T follicular helper cell (primary cell): ENCODE measurements at places on chromosomes 2 and 18.
A peak's percentile ranks its signal among the peaks of the same experiment; 100 is the strongest.

DNA sequence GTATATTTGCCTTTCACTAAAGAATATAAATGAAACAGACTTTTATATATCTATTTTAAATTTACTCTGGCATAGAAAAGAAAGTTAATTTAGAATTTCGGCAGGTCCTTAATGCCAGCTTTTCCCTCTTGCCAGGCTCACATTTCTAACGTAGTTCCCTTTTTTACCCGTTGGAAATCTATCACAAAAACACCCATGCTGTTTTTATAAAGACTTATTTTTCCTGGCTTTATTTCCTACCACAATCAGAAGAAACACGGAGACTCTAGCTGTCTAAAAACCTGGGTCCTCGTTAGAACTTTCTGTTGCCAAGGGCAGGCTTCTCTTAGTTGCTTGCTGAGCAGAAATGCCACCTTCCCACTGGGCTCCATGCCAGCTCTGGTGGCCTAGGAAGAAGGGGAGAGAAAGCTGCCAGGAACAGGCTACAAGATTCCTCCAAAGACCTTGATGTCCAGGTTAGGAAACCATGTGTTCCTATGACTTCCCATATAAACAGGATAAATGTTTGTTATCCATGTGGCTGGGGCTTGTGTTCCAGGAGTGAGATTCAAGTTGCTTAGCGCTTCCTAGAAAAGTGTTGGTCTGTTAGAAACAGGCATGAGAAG lies 17.8 kb upstream of the TMEM18 start:
- no peak for DNase-seq

- DNase-seq, result no peak
Measured at GRCh38 chr18:22974001-22974400, 40.9 kb downstream of the RBBP8 start.

DNA sequence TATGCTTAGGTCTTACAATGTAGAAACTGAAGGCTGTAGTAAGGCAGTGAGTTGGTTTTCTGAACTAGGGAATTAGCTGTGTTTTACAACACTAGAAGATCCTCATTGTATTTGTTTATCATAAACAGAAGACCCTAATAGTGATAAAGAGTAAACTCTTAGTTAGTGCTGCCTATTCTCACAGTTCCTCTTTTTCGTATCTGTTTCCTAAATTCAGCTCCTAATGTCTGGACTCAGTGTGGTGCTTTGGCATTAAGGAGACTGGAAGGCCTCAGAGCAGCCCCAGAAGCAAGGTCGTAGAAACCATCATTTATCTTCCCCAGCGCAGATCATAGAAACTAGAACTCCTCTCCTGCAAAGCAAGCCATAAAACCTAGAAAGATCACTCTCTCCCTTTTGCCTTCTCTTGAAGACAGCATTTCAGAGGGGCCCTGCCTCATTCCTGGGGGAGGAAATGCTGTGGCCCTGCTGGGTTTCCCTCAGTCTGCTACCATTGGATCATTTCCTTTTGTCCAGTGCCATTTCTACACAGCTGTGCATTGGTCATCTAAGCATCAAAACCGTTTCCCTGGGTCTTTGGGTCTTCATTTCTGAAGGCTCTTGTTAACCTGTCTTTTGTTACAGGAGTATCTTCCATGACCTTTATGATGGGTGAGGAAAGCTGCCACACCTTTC lies 4.7 kb downstream of the ACP1 start:
- DNase-seq, result no peak

DNA sequence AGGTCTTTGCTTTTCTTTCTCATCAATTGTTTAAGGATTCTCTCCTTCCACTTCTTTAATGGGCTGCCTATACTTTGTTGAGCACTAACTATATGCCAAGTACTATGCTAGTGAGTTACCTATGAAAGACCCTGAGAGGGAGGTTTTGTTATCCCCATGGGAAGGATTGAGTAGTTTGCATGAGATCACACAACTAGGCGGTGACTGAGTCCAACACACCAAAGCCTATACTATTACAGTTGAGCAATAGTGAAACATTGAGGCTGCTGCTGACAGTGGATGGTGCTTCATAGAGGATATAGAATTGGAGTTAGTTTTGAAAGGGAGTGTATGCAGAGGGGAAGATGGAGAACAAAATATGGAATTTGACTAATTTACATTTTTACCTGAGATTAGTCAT lies 15.8 kb downstream of the NABP1 start:
- no peak for DNase-seq

DNA sequence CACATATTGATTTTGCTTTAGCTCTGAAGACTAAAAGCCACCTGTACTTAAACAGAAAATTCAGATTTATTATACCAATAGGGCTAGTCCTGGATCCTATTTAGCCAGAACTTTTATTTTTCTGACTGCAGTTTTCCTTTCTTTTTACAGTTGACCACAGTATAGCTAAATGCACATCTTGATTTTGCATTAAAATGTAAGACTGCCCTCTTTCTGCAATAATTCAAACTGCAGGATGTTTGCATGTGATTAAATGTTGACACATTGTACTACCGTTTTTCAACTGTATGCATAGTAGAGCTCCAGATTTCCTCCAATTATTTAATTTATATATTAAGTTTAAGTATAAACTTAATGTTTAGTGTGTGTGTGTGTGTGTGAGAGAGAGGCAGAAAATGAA lies 1262.9 kb downstream of the SUCLG1 start:
- no peak for DNase-seq

- DNase-seq, result no peak
Measured at GRCh38 chr2:85737961-85738360, 15.8 kb upstream of the ATOH8 start.

GRCh38 chr2:143759455-143759854 lies 630.2 kb downstream of the ARHGAP15 start:
- no peak for DNase-seq

DNA sequence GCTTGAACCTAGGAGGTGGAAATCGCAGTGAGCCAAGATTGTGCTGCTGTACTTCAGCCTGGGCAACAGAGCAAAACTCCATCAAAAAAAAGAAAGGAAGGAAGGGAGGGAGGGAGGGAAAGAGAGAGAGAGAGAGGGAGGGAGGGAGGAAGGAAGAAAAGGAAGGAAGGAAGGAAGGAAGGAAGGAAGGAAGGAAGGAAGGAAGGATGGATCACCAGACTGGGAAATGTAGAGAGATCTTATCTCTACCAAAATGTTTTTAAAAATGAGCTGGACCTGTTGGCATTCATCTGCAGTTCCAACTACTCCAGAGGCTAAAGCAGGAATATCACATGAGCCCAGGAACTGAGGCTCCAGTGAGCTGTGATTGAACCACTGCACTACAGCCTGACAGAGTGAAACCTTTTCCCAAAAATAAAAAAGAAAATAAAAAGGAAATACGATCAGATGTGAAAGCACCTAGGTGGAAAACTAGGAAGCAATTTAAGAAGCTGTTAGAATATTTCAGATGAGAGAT lies 239.4 kb downstream of the CDH7 start:
- no peak for DNase-seq

DNA sequence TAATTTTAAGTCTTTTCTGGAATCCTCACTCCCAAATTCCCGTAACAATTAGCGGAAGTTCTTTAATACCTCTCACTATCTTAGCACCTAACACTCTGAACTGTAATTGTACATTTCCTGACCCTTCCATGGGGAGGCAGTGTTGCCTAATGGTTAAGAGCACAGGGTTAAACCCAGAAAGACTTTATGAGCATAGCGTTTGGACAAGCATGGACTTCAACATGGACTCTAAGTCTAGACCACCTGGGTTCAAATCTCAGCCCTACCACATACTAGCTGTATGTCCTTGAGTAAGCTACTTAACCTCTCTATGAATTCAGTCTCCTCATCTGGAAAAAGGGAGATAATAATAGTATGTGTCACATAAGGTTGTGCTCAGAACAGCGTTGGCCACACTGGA lies 13.0 kb downstream of the ANTXR1 start:
- no peak for DNase-seq

- DNase-seq, result no peak
Measured at GRCh38 chr2:71513721-71514120, 60.4 kb downstream of the DYSF start.

DNA sequence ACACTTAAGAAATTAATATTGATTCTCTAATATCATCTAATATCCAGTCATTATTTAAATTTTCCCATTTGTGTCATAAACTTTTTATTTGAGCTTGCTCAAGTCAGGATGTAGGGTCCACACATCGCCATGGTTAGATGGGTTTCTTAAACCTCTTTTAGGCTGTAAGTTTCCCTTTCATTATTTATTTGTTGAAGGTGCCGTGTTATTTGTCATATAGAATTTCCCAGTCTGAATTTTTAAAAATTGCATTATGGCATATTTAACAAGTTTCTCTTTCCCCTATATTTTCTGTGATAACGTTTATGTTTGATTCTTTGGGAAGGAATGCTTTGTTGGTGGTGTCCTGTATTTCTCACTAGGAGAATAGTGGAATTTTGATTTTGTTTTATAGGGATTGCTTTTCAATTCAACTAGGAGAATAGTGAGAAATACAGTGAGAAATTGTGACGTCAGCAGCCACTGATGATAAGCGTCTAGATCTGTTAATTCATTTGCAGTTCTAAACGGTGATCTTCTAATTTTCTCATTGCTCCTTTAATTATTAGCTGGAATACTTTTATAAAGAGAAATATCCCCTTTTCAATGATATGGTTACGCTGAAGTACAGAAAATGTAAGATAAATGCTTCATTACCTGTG lies 44.6 kb upstream of the AAK1 start:
- no peak for DNase-seq

GRCh38 chr18:55310044-55310676 lies 277.8 kb downstream of the TCF4 start:
- no peak for DNase-seq

- no peak for DNase-seq
Measured at GRCh38 chr2:70745276-70745825, 22.6 kb downstream of the ADD2 start.

DNA sequence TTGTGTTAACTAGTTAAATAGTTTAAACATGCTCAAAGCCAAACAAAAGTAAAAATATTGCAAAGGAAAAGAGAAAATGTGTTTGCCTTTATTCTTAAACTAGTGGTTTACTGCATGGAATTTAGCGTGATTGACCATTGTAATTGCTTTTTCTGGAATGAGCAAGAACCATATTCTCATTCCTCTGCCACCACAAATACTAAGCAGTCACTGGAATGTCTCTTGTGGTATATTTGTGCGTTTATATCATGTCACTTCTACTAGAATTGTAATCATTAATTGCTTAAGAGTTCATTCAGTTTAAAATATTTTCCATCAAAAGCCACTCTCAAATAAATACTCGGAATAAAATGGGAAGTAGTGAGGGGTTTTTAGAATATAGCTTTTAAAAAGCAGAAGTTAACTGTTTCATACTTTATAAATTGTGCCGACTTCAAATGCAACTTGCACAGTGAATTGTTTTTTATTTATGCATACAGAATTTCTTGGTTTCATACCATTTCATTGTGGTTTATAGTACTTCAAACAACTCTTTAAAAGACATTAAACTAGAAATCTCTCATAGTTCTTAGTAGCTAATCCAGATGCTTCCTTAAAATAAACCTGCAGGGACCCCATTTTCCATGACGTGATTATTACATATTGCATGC lies 288.1 kb downstream of the EPHA4 start:
- DNase-seq, result no peak

- DNase-seq, result peak; percentile 47
Measured at GRCh38 chr2:20661421-20662307, 5.3 kb upstream of the GDF7 start.

GRCh38 chr18:23884681-23885375 lies 129.7 kb upstream of the TTC39C start:
- DNase-seq, result no peak

- no peak for DNase-seq
Measured at GRCh38 chr18:45834306-45834705, 8.8 kb downstream of the SIGLEC15 start.

GRCh38 chr2:26986576-26986975 lies 16.1 kb downstream of the MAPRE3 start:
- DNase-seq, result no peak

GRCh38 chr2:229342376-229342775 lies 71.3 kb upstream of the PID1 start:
- no peak for DNase-seq

GRCh38 chr2:50766058-50766457 lies 265.9 kb downstream of the NRXN1 start:
- no peak for DNase-seq

DNA sequence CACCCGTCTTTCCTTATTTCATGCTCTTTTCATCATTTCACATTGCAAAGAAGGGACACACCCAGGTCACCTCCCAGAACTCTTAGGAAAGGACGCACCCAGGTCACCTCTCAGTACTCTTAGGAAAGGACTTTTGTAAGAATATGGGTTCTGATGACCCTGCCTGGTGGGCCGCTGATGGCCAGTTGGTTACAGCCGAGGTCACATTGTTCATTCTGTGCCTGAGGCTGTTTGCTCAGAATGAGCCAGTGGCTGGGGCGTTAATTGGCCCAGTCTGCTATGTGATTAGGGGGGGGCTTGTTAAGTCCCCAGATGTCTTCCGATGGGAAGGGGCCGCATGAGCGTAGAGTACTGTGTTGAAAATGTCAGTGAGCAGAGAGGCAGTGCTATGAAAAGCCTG lies 9.4 kb downstream of the MLPH start:
- DNase-seq, result no peak

DNA sequence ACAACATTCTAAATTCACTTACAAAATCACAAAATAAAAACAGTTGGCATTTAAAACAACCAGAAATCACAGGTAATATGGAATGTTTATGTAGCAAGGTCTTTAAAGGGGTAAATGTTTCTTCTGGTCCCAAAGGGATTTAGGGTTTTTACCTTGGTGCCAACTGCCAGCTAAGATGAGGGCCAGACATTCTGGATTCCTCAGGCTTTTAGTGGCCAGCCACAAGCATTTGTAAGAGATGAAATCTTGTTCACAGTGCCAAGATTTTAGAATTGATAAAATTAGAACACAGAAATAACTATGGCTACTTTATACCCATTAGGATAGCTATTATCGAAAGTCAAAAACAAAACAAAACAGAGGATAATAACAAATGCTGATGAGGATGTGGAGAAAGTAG lies 60.4 kb upstream of the CDKL4 start:
- no peak for DNase-seq

- no peak for DNase-seq
Measured at GRCh38 chr2:217943446-217944321, 59.1 kb downstream of the TNS1 start.

- no peak for DNase-seq
Measured at GRCh38 chr18:55248495-55248894, 289.2 kb upstream of the CCDC68 start.

- DNase-seq, result no peak
Measured at GRCh38 chr2:64212801-64213321, 68.6 kb upstream of the PELI1 start.
